ENCODE measurements at places on chromosomes 16 and 17.

DNA sequence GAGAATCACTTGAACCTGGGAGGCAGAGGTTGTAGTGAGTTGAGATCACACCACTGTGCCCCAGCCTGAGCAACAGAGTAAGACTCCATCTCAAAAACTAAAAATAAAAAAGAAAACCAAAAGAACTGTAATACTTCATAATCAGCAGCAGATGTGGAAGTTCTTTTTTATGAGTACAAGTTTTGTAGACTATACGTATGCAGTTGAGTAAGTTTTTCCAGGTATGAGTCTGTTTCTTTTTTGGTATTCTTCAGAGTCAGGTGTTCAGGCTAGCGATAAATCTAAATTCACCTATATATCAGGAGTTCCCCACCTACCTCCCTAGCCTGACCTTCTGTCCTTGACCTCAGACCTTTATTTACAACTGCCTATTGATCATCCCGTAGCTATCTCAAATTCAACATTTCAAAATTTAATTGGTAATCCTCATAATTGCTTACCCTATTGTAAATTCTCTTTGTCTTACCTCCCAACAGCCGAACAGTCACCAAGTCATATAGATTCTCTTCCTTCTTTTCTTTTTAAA lies 10.7 kb downstream of the DCTN5 start:
- DNase-seq, result no peak

GRCh38 chr16:969508-970385 lies 1.0 kb downstream of the LMF1 start:
- no peak for DNase-seq

DNA sequence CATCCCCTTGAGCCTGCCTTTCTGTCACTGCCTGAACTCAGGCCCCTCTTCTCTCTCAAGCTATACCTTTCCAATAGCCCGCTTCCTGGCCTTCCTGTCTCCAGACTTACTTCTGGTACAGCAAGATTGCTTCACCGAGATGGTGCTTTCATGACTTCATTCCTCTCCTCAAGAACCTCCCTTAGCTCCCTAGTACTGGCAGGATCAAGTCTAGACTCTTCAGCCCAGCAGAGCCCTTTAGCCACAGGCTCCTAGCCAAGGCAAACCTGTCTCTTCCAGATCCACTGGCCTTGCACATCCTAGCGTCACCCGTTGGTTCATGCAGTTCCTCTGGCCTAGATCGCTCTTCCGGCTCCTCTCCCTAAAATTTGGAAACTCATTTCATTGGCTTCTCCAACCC lies 6.4 kb upstream of the ATP2A3 start:
- no peak for DNase-seq

- peak; percentile 20 for DNase-seq
These were observed 35.8 kb upstream of the BCAS3 start for GRCh38 chr17:60641810-60642220.

DNA sequence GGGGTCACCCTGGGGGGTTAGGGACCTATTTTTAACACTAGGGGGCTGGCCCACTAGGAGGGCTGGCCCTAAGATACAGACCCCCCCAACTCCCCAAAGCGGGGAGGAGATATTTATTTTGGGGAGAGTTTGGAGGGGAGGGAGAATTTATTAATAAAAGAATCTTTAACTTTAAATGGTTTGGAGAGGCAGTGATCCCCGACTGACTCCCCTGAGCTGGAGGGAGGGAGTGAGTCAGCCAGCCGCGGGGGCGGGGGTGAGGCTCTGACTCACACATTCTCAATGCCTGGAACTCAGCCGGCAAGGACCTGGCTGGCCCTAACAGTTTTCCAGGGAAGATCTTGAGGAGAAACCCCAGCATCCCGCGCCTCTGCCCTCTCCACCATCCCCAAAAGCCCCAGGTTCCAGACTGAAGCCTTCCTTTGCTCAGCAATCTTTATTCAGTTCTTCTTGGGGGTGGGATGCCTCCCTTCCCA lies 1.5 kb downstream of the HCFC1R1 start:
- peak; percentile 72 for DNase-seq

DNA sequence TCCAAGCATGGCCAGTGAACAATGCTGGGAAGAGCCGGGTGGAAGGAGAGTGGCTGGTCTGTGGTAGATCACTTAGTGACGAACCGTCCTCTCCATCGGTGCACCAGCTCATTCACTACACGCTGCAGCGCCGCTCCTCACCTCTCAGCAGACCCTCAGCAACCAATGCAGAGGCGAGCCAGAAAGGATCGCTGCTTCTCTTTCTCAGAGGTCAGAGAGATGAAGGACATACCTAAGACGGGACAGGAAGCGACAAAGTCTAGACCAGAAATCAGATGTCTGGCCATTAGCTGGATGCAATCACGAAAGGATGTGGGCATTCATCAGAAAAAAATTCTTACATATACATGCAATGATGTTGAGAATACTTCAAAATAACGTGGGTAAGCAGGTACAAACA lies 26.9 kb downstream of the NSMCE1 start:
- no peak for DNase-seq

- DNase-seq, result no peak
These were observed 5.6 kb downstream of the DUS1L start for GRCh38 chr17:82060001-82060380.

GRCh38 chr17:9199571-9200551 lies 178.6 kb downstream of the NTN1 start:
- DNase-seq, result no peak

- DNase-seq, result no peak
These were observed 55.4 kb downstream of the TNRC6C start for GRCh38 chr17:78013683-78014467.

- DNase-seq, result no peak
These were observed 17.7 kb downstream of the SIAH1 start for GRCh38 chr16:48367441-48368049.

- DNase-seq, result peak; percentile 22
These were observed 116.3 kb upstream of the MAF start for GRCh38 chr16:79716645-79717332.

- DNase-seq, result no peak
These were observed 1.4 kb downstream of the CBLN1 start for GRCh38 chr16:49280105-49280741.

- no peak for DNase-seq
These were observed 20.8 kb downstream of the SRP68 start for GRCh38 chr17:76051561-76051960.

GRCh38 chr17:17890773-17891759 lies 54.3 kb upstream of the SREBF1 start:
- DNase-seq, result peak; percentile 28

DNA sequence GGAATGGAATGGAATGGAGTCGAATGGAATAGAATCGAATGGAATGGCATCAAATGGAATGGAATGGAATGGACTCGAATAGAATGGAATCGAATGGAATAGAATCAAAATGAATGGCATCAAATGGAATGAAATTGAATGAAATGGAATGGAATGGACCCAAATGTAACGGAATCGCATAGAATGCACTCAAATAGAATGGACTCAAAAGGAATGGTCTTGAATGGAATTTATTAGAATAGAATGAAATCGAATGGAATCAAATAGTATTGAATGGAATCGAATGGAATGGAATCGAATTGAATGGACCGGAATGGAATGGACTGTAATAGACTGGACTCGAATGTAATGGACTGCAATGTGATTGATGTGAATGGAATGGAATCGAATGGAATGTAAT lies 501.4 kb upstream of the WSB1 start:
- no peak for DNase-seq

DNA sequence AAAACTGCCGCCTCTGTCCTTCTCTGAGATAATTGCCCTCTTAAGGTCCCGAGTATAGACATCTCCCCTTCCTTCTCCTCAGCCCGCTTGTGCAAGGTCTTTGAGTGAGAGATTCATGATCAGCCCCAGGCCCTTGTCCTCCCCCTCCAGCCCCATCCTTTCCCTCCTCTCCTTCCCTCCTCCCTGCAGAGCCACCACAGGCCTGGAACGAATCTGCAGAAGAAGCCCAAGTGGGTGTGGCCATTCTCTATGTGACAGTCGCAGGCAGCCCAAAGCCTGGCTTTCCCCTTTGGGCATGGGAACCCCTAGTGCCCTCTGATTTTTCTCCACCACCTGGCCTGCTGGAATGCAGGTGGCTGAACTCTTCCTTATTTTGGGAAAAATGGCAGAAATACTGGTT lies 7.2 kb upstream of the NDRG4 start:
- no peak for DNase-seq

- DNase-seq, result no peak
These were observed 14.0 kb downstream of the RNF43 start for GRCh38 chr17:58403311-58403710.

DNA sequence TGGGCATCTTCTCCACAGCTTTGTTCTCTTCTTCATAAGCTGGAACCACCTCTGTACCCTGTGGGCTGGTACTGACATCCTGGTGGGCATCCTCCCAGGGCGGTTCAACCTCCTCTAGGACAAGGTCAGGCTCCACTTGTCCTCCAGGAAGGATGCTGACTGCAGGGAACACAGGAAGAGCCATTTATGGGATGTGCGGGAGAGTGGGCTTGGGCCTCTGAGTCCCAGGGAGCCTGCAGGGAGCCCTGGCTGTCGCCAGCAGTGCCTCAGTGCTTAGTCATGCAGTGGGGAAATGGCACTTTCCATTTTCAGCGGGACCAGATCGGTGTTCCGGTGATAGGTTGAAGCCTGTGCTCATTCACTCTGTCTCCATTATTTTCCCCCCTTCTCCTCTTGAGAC lies 20.5 kb downstream of the CNGB1 start:
- DNase-seq, result no peak

DNA sequence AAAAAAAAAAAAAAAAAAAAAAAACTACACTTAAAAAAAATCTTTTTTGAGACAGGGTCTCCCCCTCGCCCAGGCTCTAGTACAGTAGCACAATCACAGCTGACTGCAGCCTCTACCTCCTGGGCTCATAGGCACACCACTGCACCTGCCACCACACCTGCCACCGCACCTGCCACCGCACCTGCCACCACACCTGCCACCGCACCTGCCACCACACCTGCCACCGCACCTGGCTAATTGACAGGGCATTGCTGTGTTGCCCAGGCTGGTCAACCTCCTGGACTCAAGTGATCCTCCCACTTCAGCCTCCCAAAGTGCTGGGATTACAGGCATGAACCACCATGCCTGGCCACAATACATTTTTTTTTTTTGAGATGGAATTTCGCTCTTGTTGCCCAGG lies 17.6 kb upstream of the WDR45B start:
- DNase-seq, result no peak

DNA sequence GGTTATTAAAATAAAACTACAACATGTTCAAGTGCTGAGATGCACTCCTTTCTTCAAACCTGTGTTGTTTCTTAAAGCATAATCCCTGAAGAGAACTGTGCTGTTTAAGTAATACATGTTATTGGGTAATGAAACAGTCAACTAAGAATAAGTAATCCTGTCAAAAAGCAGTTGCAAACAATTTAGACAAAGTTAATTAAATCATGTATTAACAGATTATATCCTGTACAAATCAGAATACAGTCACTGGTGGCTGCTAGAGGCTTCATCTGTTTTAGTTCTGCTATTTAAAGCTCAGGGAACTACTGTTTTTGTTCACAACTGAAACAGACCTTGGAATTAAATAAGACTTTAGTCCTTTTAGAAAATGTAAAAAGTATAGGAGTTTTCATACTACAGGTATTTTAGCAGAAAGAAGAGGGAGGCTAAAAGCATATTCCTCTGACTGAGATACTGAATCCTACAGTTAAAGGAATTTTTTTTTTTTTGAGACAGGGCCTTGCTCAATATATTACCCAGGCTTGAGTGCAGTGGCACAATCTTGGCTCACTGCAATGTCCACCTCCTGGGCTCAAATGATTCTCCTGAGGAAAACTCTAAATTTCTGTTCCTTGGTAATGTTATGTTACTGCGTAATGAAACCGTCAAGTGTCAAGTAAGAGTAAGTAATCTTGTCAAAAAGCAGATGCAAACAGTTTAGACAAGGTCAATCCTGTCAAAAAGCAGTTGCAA lies 27.3 kb upstream of the ITGA2B start:
- no peak for DNase-seq

- DNase-seq, result no peak
These were observed 304.6 kb upstream of the CDH11 start for GRCh38 chr16:65426484-65426883.

- peak; percentile 14 for DNase-seq
These were observed 639 bp upstream of the TRIM65 start for GRCh38 chr17:75897160-75898019.

DNA sequence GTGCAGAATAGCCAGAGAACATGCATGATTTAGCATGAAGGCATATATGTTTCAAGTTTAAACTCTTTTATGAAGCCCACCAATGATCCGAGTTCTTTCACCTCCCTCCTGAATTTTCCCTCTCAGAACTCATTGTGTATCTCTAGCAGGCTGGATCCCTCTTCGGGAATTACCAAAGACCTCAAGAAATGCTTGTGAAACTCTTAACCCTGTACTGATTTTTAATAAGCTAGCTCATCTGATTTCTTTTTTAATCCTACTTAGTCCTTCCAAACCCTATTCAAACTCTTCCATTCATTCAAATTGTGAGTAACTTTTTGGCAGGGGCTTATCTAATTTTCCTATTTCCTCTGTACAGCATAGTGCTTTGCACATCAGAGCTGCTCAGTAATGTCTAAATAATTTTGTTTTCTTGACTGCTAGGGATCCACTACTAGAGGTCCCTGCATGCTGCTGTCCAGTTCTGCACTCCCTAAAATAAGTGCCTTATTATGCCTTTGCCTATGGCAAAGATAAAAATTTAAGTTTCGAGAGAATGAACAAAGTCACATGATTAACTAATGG lies 723.8 kb downstream of the CDH11 start:
- no peak for DNase-seq

DNA sequence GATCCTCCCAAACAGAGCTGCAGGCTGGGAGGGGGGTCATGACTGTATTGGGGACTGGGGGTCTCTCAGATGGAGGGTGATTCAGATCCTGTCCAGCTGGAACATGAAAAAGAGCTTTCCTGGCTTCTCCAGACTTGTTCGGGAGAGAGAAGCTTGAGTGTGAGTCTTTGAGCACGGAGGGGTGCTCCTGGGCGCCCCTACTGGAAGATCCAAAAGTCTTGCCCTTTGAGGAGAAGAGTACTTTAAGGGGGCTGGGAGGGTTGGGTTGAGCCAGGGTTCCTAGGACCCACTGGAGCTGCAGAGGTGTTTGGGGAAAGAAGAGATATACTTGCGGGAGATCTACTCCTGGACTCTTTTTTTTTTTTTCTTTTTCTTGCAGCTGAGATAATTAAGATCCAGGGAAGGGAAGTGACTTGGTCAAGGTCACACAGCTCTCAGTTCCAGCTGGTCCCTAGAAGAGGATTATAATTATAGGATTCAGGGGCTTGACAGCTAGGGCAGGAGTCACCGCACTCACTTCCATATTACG lies 8.4 kb downstream of the RARA start:
- peak; percentile 49 for DNase-seq

DNA sequence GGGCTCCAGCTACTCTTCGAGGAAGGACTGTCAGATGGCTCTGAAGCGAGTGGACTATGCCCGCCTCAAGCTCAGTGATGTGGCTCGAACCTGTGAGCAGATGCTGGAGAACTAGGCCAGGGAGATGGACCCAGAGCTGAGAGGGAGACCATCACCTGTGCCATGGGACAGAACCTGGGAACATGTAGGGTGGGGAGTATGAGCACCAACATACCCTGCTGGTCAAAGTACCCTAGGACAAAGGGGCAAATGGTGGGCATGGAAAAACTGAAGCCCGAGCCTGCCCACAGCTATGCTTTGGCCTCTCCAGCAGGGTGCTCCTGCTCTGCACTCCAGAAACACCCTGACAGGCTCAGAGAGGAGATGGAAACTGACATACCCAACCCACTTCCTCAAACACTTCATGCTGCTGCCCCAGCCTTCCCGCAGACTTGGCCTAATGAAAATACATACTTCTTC lies 1.9 kb downstream of the MED11 start:
- no peak for DNase-seq

All from T-helper 1 cell (primary cell).